NCI-H2107 (cell line): ENCODE measurements at places on chromosomes 11 and 22.

DNA sequence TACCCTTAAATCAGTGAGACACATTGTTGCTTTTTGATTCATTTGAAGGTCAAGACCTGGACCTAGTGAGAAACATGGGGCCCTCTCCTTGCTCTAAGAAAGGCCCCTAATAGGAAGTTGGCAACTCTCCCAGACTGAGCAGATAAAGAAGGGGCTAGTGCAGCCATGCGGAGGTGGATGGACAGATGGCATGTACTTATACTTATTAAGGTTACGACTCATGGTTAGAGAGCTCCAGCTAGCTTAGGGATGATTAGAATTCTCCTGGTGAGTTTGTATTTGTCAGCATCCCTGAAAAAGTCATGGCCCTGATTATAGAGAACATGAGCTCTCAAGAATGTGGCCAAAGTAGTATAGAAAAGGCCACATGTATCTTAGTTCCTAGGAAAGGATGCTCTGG is 112.1 kb upstream of the BDNF start:
- DNase-seq: no peak

DNA sequence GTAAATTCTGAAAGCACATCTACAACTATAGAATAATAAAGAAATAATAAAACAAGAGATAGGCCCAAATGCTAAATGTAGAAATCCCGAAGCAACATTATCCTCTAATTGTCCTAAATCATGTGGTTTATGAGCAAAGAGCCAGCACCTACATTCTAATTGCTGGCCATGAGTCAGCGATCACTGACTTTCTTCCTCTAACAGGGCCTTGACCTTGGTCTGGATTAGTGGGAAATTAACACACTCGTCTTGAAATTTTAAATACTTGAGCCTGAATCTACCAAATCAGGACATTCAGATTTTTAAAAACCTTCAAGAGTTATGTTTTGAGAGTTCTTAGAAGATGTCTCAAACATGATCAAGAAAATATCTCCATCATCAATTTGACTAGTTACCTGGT is 727.6 kb downstream of the METTL15 start:
- no peak for DNase-seq

DNA sequence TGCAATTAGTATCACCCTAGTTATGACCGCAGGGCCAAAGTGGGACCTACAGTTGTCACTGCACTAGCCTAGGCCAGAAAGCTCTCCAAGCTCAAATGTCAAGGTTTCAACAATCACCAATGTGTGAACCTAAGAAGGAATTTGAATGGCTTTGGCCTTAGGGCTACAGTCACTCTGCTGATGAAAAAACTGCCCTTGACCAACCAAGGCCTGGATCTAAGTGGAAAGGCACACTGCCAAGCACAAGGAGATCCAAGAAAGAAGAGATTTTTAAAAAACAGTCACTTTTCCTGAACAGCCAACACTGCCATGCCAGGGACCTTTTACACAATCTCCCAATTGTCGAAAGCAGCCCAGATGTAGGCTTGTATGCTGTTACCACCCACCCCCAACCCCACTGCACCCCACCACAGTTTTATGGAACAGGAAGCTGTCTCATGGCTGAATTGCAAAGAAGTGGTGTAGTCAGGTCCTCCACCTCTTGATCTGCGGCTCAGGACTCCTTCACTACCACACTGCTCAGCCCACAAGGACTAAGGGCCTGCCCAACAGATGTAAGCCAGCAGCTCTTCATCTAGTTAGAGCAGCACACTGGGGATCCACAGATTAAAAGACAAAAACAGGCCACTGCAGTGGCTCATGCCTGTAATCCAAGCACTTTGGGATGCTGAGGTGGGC is 32.9 kb downstream of the SMCO4 start:
- no peak for DNase-seq

- no peak for DNase-seq
Observed at GRCh38 chr11:41382927-41383326, 76.5 kb downstream of the LRRC4C start.

DNA sequence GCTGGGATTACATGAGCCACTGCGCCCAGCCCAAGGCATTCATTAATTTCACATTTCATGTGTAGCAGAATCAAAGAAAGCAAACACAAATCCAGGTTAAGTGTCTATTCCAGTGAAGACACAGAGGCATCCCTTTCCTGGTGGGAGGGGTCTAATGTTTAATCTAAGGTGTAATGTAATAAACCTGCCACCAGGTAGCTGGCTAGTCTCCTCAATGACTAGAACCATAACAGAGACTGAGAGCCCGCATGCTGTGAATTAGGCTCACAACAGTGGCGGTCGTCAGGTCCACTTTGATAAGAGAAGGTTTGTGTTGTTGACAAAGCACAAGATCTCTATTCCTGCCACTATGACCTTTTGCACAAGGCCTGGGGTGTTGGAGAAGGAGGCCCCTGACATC is 64.2 kb upstream of the ADA2 start:
- no peak for DNase-seq

GRCh38 chr11:60890696-60891095 is 15.7 kb downstream of the PRPF19 start:
- DNase-seq: no peak

DNA sequence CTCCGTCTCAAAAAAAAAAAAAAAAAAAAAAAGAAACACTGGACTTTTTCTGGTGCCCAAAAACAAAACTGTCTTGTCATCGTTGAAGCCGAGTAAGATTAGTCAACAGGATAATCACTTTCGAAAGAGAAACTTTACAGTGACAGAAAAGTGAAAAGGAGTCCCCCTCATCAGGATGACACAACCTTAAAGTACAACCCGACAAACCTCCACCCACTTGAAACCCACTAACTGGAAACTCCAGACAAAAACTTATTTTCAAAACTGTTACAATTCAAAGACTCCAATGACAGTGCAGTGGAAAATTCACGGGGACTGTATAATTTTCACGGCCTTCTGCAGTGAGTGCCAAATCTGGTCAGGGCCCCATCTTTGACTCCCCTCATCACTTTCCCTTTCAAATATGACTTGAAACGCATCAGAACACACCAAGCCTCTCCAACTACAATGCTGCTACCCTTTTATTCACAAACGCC is 1.3 kb downstream of the DENND5A start:
- DNase-seq: no peak

DNA sequence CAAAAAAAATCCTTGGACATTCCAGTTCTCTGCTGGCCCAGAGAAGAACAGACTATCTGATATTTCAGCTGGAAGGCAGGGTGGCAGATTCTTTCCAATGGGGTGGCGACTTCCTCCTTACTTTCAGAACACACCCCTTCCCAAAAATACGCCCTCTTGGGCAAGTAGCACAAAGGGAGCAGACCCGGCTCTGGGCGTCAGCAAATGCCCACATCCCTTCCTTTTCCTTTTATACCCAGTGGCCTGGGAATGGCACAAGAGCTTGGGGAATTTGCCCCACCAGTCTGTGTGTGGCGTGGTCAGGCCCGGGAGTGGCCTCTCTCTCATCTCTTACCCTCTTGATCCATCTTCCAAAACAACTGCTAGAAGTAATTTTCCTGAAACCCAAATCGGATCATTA is 33.0 kb upstream of the NUP160 start:
- DNase-seq: no peak

DNA sequence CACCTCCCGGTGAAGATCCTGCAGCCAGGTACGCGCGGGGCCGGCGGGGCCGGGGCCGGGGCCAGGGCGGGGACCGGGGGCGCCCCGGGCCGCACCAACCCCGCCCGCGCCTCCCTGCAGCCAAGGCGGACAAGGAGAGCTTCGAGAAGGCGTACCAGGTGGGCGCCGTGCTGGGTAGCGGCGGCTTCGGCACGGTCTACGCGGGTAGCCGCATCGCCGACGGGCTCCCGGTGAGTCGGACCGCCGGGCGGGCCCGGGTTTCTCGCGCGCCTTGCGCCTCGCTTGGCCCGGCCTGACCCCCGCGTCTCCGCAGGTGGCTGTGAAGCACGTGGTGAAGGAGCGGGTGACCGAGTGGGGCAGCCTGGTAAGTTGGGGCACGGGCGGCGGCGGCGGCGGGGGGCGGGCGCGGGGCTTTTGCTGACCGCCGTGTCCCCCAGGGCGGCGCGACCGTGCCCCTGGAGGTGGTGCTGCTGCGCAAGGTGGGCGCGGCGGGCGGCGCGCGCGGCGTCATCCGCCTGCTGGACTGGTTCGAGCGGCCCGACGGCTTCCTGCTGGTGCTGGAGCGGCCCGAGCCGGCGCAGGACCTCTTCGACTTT is 531 bp downstream of the PIM3 start:
- DNase-seq: no peak

DNA sequence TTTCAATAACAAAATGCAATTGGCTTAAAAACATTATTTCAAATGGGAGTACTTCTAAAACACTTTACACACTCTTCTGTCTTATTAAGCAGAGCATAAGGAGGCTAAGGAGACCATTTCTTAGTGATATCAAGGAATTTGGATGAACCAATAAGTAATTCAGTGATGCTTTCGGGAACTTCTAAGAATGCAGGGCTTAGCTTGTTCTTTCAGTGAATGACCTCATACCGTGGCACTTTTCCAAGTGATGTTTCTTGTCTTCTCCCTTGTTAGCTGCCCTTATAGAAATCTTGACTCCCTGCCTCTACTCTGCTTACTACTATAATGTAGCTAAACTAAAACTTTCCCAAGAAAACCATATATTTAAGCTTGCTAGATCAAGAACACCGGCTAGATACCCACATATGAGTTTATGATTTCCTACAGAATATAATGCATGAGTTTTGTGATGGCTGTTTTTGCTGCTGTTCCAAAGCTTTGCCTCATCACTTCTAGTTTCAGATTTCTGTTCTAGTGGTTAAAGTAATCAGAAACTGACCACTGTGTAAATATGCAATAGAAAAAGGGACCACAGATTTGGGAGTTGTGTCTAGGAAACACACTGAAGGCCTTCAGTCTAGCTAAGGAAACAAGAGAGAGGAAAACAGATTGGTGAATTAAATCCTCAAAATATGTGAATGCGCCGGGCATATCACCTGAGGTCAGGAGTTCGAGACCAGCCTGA is 37.5 kb upstream of the STK33 start:
- DNase-seq: no peak

GRCh38 chr22:38881464-38881871 is 9.5 kb upstream of the CBX6 start:
- no peak for DNase-seq

GRCh38 chr11:111944139-111944538 is 7.0 kb downstream of the DIXDC1 start:
- no peak for DNase-seq

- DNase-seq: no peak
Observed at GRCh38 chr11:10022764-10023163, 271.3 kb downstream of the SBF2 start.

DNA sequence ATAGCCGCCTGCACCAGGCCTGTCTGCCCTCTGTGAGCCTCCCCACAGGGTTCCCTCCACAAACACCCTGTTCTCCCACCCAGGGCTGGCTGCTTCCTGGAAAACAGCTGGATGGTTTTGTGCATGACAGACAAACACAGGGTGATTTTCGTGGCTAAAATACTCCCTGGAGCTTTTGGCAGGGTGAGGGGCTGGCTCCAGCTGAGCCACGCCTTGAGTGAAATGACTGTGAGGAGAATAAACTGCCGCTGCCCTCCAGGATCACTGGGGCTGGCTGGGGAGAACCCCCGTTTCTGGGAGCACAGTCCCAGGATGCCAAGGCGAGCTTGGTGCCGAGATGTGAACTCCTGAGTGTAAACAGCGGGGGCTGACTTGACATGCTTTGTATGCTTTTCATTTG is 20.3 kb upstream of the PPP6R3 start:
- DNase-seq: no peak

DNA sequence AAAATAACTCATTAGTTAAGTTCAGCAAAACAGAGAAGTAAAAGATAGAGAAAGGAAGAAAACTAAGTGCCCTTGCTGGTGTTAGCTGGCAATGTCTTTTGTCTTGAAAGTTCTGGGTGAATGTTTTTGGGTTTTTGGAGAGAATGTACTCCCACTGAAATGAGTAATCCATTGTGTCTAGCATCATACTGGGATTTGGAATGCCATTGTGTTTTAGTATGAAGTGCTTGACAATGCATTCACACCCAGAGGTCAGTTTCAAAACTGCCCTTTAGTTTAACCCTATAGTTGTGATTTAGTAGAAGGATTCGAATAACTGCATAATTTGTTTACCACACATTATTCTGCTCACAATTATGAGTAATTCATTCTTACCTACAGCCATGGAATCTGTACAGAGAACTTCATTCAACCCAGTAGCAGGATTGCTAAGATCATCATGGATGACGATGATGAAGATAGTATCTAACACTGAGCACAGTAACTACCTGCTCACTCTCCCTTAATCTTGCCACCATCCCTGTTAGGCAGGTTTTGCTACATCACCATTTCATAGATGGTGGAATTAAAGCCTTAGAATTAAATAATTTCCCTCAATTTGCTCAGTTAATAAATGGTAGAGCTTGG is 33.9 kb downstream of the MAML2 start:
- no peak for DNase-seq

DNA sequence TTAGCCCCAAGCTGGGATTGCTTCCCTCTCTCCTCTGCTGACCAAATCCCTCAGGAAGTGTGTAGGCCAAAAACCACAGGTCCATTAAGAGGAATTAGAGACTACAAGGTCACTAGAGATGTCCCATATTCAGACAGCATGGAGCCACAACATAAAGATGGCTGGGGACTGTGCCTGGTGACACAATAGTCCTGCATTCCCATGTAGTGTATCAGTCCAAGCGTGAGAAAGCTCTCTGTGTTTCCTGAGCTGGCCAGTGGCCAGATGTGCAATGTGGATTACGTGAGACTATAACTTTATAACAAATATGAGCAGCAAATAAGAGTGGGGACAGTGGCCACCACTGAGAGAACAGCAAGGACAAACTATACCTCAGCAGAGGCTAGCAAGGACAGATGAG is 7.6 kb upstream of the MS4A10 start:
- no peak for DNase-seq

DNA sequence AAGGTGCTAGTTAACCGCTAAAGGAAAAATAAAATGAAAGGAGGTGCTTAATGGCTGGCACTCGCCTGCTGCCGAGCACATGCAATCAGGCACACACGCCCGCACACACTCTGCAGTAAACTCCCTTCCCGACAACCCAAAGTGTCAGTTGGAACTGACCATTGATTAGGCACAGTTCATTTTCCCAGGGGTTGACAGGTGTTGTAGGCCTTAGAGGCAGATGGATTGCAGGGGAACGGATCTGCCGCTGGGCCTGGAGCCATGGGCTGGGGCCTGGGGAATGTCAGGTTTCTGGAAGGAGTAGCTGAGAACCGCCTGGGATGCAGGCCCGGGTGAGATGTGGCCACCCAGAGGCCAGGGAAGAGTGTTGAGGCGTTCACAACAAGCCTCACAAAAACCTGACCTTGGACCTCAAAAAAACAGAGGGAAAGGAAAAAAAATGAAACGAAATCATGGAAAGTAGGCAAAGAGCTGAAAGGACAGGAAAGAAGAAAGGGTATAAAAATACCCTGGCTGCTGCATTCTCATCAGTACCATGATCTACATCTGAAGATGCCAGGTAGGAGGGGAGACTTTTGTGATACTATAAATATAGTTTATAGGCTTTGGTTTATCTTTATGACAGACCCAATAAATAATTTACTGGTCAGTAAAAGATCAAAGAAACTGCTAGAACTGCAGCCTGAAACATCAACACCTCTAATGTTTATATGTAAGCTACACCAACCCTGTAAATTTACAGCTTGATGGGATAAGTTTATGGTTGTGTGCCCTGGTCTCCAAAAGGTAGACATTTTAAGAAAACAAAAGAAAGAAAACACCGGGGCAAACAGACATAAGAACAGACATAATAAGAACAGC is 313.4 kb downstream of the BUD13 start:
- DNase-seq: no peak
